Body of pancreas (tissue), 4 donors: ENCODE measurements at places on chromosomes 2 and 18. TPM values are rescaled to one million over a fixed set of nuclear protein-coding genes. Genes with fewer than 3 reads are reported as not detected.

GRCh38 chr2:69060938-69061501 is 48.0 kb downstream of the ANTXR1 start:
- DNase-seq, result no peak

The LONRF2 gene
- total RNA-seq, result 14.2 TPM

The SLC5A7 gene
- 0.26 TPM for total RNA-seq

- DNase-seq, result no peak
Observed at GRCh38 chr18:48766487-48766886, 184.3 kb downstream of the SMAD7 start.

DNA sequence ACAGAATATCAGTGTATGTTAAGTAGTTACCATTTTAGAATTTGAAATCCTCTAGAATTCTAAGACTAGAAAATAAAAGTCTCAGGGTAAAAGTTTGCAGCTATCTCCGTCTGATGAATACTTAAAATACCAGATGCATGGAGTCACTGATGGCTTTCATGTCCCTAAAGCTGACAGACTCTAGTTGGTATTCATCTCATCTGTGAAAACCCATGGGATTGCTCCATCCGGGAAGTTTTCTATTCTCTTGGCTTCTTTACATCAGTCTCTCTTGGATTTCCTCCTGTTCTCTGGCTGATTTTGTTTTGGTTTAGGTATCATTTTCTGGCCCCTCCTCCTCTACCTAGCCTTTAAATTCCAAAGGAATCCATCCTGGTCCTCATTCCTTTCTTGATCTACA is 465.6 kb upstream of the POU3F3 start:
- no peak for DNase-seq

The SGPP2 gene
- total RNA-seq, result 4.0 TPM

The GYPC gene
- 26.4 TPM for total RNA-seq

The GDF7 gene
- total RNA-seq, result 7.3 TPM

DNA sequence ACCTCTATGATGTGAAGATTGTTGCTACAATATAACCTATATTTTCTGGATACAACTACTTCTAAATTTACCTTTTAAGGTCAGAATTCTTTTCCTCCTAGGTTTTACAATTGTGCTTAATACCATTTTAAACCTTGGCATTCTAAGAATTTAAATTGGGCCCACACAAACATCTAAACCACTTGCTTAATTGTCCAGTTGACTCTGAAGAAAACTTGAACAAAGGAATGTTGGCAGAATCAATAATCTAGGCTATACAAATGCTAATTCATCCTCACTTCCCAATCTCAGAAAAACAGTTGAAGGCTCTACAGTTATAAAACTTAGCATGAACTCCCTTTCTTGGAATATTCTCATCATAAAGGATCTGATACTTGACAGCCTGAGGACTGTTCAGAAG is 84.3 kb downstream of the RPRM start:
- no peak for DNase-seq

GRCh38 chr2:110770959-110771431 is 38.6 kb downstream of the ACOXL start:
- DNase-seq, result no peak

DNA sequence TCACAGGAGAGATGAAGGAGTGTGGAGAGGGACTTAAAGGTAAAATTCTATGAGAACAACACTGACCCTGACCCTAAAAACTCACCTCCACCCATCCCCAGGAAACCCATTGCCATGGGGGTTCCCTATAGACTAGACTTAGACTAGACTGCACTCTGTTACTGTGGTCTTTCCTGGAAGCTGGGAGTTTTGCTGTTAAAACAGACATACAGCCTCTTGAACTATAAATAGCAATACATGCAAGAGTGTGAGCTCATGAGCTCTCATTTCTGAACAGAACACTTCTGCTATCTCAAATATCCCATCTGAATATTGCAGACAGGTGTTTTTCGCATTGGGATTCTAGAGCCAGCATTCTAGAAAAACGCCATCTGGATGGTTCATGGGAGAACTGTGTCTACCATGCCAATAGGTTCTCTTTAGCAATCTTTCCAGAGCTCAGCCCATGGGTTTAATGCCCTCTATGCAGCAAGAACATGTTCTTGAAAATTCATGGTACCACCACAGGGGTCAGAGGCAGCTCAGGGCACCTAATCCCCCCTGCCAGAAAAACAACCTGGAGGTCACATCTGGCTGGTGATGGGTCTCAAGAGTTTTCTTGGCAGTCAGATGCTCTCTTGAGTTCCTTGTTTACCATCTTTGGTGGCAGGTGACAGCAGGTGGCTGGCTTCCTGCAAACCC is 51.9 kb downstream of the SLC14A2 start:
- no peak for DNase-seq

GRCh38 chr18:23671564-23671963 is 8.9 kb upstream of the ANKRD29 start:
- DNase-seq, result no peak

GRCh38 chr2:182521453-182522404 is 94.9 kb upstream of the PDE1A start:
- DNase-seq, result no peak

- DNase-seq, result no peak
Observed at GRCh38 chr2:111251711-111252110, 131.0 kb downstream of the BCL2L11 start.

- no peak for DNase-seq
Observed at GRCh38 chr2:10501451-10501961, 53.4 kb upstream of the ODC1 start.

The CREG2 gene
- total RNA-seq, result not detected

The GGCX gene
- total RNA-seq, result 48.1 TPM

The DNAH7 gene
- 11.2 TPM for total RNA-seq

The XIRP2 gene
- not detected for total RNA-seq

- DNase-seq, result no peak
Observed at GRCh38 chr18:13874558-13874957, 40.8 kb downstream of the MC2R start.

GRCh38 chr2:226137201-226137811 is 662.3 kb downstream of the IRS1 start:
- DNase-seq, result no peak

DNA sequence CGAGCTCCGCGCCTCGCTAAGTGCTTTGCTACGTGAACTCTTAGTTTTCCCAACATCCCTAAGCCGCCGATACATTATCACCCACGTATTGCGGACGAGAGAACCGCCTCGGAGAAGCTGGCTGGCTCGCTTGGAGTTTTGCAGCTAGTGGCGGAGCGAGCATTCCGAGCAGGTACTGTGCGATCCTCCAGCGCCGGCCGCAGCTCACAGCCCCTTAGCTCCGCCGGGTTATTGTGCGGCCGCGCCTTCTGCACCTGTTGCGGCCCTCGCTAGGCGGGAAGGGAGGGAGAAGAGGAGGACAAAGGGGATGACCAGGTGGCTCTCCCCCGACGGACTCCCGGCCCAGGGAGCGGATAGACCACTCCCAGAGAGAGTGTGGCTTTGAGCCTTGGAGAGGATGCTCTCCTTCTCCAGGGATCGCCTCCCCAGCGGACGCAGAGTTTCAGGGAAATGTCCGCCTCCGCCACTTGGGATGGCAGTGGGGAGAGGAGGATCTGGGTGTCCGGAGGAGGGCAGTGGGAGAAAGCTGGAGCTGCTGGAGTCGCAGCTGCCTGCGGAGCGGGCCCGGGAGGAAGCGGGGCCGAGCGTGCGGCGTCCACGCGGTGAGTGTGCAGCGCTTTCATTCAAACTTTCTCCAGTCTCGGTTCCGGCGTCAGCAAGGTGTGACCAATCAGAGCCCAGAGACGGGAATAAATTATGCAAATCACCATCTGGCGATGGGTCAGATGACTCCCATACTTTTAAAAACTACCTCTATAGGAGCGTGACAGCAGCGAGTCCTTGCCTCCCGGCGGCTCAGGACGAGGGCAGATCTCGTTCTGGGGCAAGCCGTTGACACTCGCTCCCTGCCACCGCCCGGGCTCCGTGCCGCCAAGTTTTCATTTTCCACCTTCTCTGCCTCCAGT is at the start of gene LIPG:
Gene LIPG (plus strand): TSS at position 769 of the 905 bp plus-strand sequence. CDS start 252 bp downstream, outside the sequence.
- DNase-seq, result peak; percentile 59

The DNER gene
- 0.78 TPM for total RNA-seq

GRCh38 chr18:28512357-28512756 is 335.4 kb upstream of the CDH2 start:
- DNase-seq, result no peak

- peak; percentile 65 for DNase-seq
Observed at GRCh38 chr18:36179562-36180355, 7.5 kb upstream of the MOCOS start.

DNA sequence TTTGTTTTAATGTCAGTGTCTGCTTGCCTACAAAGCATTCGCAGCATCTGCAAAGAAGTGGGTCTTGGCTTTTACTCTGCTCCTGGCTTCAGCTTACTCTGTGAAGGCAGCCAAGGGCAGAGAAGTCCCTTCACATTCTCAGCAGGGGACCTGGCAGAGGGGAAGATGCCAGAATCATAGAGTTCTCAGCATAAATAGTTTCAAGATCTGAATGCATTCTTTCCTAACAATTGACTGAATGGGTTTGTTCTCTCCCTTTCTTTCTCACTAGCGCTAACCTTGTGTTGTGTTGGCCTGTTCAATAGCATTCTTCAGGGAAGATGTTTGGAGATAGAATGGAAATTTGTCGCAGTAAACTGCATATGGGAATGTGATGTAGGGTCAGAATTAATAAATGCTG is 106.9 kb downstream of the FARSB start:
- no peak for DNase-seq

- no peak for DNase-seq
Observed at GRCh38 chr18:54736981-54737380, 91.3 kb upstream of the RAB27B start.

DNA sequence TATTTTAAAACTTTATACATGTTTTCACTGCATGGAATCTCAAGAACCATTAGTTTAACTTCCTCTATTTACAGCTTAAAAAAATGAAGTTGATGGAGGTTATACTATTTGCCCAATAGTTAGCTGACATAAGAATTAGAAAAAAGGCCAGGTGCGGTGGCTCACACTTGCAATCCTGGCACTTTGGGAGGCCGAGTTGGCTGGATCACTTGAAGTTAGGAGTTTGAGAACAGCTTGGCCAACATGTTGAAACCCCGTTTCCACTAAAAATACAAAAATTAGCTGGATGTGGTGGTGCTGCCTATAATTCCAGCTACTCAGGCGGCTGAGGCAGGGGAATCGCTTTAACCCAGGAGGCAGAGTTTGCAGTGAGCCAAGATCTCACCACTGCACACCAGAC is 125.1 kb upstream of the CDH19 start:
- no peak for DNase-seq

The FEV gene
- total RNA-seq, result not detected

The CMPK2 gene
- 6.9 TPM for total RNA-seq

GRCh38 chr18:59177485-59177884 is 37.8 kb downstream of the SEC11C start:
- no peak for DNase-seq

- no peak for DNase-seq
Observed at GRCh38 chr18:76456823-76457222, 38.2 kb downstream of the ZNF516 start.

DNA sequence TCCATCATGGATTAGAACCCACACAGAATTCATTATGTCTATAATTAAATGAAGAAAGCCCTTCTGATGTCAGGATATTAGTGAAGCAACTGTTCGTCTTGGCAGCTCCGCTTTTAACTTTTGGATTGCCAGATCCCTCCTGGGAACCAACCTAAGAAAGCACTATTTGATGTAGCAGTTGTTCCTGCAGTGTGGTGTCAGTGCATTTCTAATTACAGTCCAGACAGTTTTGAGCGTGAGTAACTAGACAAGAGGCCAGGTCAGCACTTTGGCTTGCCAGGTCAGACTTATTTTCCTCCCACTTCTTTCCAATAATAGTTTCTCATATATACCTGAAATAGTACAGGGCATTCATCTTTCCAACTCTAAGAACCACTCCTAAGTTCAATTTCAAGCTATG is 13.8 kb downstream of the NRXN1 start:
- no peak for DNase-seq

The RTKN gene
- 80.8 TPM for total RNA-seq

- DNase-seq, result no peak
Observed at GRCh38 chr2:96541398-96542152, 5.0 kb downstream of the ARID5A start.

DNA sequence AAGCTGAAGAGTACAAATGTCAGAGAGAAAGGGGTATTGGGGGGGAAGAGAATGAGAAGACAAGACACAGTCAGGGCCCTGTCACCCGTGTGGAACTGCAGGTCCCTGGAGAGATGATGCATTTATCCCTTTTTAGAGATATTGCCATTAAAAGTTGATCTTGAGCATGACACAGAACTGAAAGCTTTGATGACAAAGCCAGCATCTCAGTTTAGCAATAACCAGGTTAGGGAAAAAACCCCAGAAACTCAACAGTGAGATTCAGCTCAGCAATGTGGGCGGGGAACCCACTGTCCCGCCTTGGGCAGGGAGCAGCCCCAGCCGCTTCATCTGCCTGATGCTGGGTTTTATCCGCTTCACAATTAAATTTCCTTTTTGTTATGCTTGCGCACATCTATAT is 181.1 kb downstream of the NEDD4L start:
- DNase-seq, result no peak

DNA sequence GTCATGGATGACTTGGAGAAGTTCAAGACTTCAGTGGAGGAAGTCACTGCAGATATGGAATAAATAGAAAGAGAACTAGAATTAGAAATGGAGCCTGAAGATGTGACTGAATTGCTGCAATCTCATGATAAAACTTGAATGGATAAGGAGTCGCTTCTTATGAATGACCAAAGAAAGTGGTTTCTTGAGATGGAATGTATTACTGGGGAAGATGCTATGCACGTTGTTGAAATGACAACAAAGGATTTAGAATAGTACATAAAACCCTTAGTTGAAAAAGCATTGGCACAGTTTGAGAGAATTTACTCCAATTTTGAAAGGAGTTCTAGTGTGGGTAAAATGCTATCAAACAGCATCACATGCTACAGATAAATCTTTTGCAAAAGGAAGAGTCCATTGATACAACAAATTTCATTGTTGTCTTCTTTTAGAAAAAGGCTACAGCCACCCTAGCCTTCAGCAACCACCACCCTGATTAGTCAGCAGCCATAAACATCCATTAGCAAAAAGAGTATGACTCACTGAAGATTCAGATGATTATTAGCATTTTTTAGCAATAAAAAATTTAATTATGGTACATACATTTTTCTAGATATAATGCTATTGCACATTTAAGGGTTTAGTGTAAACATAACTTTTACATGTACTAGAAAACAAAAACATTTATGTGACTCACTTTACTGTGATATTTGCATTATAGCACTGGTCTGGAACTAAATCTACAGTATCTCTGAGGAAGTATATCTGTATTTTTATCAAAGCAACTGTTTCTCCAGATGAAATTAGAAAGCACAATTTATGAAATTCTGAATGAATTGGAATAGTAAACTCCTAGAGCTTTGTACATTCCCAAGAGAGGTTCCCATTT is 110.5 kb upstream of the TACR1 start:
- DNase-seq, result no peak

GRCh38 chr2:59752071-59752470 is 801.4 kb downstream of the BCL11A start:
- no peak for DNase-seq
